ENCODE measurements at places on chromosomes 7 and 10.

DNA sequence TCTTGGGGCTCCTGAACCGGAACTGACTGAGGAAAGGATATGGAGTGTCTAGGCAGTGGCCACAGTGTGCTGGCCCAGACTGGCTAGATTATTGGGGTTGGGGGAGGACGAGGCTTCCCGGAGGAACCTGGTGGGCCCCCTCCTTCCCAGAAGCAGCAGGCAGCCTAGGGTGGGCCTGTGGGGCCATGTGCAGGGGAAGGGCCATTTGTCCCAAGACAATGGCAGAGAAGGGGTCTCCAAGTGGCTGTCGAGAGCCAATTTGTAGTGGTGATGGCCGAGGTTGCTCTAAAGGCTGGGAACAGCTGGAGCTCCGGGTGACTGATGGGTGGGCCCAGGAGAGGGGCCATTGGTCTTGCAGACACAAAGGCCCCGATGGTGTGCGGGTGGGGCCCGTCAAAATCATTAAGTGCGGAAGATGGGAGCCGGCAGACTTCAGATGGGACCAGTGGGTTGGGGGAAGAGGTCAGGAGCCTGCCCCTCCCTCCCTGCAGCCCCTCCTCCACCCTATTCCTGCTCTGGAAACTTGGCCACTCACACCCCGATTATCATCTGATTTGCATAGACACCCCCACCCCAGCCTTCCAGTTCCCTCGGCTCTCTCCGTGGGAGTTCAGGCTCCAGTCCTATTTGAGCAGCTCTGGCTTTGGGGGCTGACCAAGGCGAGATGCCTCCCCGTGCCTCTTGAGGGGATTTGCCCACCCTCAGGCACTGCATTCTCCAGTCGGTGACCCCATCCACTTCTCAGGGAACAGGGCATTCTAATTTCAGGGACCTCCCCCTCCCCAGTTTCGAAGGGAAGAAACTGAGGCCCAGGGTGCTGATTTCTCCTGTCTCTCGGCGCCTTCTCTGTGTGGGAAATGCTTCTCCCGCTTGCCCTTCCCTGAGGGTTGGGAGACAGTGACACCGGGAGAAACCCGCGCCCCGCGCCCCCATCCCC, 36.0 kb upstream of the PAX2 start:
- no peak for DNase-seq

DNA sequence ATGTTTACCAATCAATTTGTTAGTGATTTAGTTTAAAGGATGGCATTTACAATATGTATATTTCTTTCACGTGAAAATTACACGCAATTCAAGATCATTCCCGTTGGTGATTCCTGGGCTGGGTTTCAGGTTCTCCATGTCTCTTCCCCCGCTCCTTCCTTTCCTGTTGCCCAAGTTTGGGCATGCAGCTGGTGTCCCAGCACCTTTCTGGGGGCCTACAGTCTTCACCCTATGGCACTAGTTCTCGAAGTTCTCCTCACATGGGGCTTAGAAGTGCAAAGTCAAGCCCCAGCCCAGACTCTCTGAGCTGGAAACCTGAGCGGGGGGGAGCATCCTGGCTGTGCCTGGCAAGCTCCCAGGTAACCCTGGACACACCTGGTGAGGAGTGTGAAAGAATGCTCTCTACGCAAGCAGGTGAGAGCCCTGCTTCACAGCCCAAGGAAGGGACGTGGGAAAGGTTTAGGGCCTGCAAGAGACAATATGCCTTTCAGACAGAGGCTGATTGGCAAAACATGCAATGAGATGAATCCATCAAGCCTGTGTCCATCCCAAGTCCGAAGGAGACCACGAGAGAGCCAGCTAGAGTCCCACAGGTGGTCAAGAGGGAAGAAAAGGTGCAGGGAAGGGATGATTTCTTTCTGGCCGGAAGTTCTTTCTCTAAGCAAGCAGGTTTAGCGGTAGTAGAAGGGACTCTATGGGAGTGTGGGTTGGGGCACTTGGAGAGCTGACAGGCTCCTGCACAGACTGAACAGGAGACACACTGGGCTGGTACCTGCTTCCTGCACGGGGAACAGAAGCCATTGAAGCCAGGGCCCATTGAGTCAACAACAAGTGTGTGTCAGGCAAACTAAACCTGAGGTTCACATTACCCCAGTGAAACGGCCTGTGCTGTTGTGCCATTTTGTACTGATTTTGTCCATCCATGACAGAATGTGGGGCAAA, 131.1 kb downstream of the ADARB2 start:
- peak; percentile 10 for DNase-seq

GRCh38 chr7:69860941-69861622, 262.8 kb downstream of the AUTS2 start:
- no peak for DNase-seq

- no peak for DNase-seq
Observed at GRCh38 chr10:21954132-21954531, 49.4 kb downstream of the DNAJC1 start.

GRCh38 chr7:45955286-45955685, 34.2 kb upstream of the IGFBP3 start:
- no peak for DNase-seq

GRCh38 chr10:17088118-17088806, 41.3 kb downstream of the CUBN start:
- no peak for DNase-seq

- DNase-seq, result no peak
Observed at GRCh38 chr10:6211671-6212635, 9.2 kb downstream of the PFKFB3 start.

- DNase-seq, result no peak
Observed at GRCh38 chr7:94618126-94618525, 37.8 kb downstream of the SGCE start.
